ENCODE measurements at places on chromosomes 4 and X. TPM values are rescaled to one million over a fixed set of nuclear protein-coding genes. Genes with fewer than 3 reads are reported as not detected.

The PIR gene
- 179 TPM for total RNA-seq

The ELF2 gene
- 23.7 TPM for total RNA-seq

The RADX gene
- total RNA-seq = 9.0 TPM

The FAM120C gene
- total RNA-seq = 11.2 TPM

The TXLNG gene
- total RNA-seq = 38.3 TPM

The TLR3 gene
- total RNA-seq = 3.3 TPM

The SPIN2A gene
- total RNA-seq = not detected

The GLUD2 gene
- total RNA-seq = 0.35 TPM

The ARHGAP4 gene
- total RNA-seq = 51.5 TPM

The TRAM1L1 gene
- 4.2 TPM for total RNA-seq

The TRIM75 gene
- total RNA-seq = not detected

The NR3C2 gene
- 0.12 TPM for total RNA-seq

The MAGEB17 gene
- total RNA-seq = not detected

The USP11 gene
- total RNA-seq = 17.3 TPM

The GLRA2 gene
- total RNA-seq = not detected

The ERVMER34-1 gene
- 3.2 TPM for total RNA-seq

The FRAS1 gene
- 1.7 TPM for total RNA-seq

The ZNF157 gene
- not detected for total RNA-seq

The CT45A10 gene
- total RNA-seq = not detected

The GNL3L gene
- 55.7 TPM for total RNA-seq

The ARHGAP6 gene
- total RNA-seq = not detected

The NHSL2 gene
- 0.05 TPM for total RNA-seq

The CSAG1 gene
- total RNA-seq = not detected

The IL2 gene
- not detected for total RNA-seq

The HTT gene
- total RNA-seq = 14.6 TPM

The C4orf50 gene
- total RNA-seq = not detected

The CCDC158 gene
- total RNA-seq = not detected

The EFHC2 gene
- total RNA-seq = not detected

The GLRB gene
- total RNA-seq = 14.7 TPM

The ZFYVE28 gene
- 10.0 TPM for total RNA-seq

The MID1 gene
- 25.2 TPM for total RNA-seq

The KLB gene
- not detected for total RNA-seq

The TBX22 gene
- not detected for total RNA-seq
